Spinal cord (tissue), 10 donors: ENCODE measurements at places on chromosomes 11 and 22. TPM values are rescaled to one million over a fixed set of nuclear protein-coding genes. Genes with fewer than 3 reads are reported as not detected.

Gene RFPL2
- 2.5 TPM for polyA plus RNA-seq

Gene ZNRF3
- 13.0 TPM for polyA plus RNA-seq

Gene C22orf42
- 4.0 TPM for polyA plus RNA-seq

Gene HDAC10
- polyA plus RNA-seq, result 55.9 TPM

Gene CCDC86
- polyA plus RNA-seq, result 19.8 TPM

Gene PHLDA2
- polyA plus RNA-seq, result 2.8 TPM

Gene OR2AG1
- not detected for polyA plus RNA-seq

Gene OR2D2
- not detected for polyA plus RNA-seq

Gene SEPTIN3
- 398 TPM for polyA plus RNA-seq
